ENCODE measurements at places on chromosomes 13 and 19.

GRCh38 chr19:54684527-54684926 is 21.7 kb downstream of the LILRB4 start:
- no peak for DNase-seq

DNA sequence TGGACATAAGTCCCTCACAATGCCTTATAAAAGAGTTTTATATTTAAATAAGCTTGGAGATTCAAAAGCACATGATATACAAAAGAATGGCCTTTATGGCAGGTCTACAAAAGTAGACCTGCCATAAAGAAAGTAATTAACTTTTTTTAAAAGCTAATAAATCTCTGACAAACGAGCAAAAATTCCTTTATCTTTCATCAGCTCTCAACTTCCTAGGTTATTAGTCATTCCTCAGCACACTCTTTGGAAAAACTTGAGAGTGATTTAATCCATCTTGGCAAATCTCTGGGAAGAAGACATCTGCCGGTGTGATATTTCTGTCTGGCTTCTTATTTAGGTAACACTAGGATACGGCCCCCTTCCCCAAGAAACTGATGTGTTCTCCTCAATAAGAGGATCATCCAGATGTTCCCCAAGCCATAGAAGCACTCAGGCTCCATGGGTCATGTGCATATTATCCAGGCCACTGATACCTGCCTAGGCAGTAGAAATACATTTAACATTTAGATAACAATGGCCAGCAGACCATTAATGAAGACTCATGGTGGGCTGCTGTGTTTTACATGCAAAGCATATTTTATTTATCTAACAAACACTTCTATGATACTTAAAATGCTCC is 372.7 kb downstream of the LIG4 start:
- DNase-seq = no peak

DNA sequence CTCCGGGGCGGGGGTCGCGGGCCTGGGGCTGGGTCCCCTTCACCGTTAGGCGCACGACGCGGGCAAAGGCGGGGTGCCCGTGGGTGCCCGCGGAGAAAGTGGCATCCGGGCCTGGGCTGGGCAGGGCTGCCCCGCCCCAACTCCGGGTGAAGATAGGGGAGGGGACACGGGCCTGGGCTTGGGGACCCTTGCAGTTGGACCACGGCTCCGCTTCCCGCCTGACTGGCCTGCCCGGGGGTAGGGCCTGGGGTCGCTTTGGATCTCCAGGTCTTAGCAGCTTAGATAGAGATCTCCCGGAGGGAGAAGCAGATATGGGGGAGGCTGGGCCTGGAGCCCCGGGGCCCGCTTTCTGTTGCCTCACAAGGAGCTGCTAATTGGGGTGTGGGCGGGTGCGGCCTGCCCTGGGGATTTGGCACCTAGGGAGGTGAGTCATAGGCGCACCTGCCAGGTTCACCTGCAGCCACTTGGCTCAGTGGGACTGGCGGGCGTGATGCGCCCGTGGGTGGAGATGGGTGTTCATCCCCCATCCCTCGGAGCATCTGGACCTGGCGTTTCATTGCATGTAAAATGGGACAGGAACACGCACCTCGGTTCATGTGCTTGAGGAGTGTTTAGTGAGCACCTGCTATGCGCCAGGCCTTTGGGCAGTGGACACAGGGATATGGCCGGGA is 585 bp downstream of the MAP1S start:
- no peak for DNase-seq

DNA sequence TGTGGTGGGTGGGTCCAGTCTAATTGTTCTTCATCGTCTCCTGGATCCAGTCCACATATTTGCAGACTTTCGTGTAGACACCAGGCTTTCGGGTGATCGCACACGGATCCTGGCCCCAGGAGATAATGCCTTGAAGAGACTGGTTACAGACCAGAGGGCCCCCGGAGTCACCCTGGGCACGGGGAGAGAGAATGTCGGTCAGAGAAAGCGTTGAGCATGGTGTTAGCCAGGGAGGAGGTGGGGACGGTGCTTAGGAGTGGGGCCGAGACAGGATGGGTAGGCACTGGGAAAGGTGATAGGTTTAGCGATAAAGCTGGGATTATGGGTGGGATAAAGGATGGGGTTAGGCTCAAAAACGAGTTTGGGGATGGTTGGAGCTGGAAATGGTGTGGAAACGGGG is 3.0 kb upstream of the KLK10 start:
- no peak for DNase-seq

- no peak for DNase-seq
Measured at GRCh38 chr13:106786006-106786563, 218.1 kb upstream of the ARGLU1 start.

DNA sequence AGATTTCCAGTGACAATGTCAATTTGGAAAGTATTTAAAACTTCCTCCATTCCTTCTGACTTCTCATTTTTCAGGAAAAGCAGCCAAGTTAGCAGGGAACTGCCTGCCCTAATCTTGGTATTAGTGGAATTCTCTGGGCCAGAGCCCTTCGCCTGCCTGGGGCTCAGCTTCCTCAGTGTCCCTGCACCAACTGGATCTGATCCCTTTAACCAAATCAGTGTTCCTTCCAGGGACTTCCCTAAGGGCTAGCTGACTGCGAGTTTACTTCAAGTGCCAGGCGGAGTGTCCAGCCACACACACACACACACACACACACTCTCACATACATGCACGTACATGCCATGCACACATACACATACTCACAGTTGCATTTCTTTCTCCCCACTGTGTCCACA is 20.0 kb downstream of the RAB20 start:
- DNase-seq = no peak

DNA sequence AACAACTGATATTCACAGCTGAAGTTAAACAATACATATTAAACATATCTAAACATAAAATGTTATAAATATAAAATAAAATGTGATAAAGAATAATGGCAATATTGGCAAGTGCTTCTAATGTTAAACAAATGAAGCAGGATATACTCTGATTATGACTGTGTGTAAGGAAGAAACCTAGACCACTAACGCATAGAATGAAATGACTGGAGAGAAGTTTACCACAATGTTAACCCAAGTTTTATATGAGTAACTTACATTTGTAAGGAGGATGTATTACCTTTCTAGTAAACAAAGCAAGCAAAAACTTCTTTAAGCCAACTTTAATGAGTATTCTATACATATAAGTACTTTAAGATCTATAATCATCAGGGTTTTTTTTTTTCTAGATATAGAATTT is 43.0 kb downstream of the RB1 start:
- DNase-seq = no peak

DNA sequence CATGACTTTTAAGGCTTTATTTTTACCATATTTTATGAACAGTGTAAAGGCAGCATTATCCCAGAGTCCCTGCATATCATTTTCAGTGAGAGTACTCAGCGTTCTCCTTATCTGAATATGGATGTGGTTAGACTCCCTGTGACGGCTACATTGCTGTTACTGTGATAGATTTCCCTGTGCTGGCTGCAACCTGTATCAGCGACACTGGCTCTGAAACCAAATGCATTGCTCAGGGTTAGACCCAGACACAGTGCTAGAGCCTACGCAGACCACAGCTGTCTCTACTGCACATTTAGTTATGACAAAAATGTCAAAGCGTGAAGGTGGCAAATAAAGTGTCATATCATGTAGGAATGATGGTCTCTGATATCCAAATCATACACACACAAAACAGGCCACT is 138.0 kb downstream of the ENOX1 start:
- DNase-seq = no peak

DNA sequence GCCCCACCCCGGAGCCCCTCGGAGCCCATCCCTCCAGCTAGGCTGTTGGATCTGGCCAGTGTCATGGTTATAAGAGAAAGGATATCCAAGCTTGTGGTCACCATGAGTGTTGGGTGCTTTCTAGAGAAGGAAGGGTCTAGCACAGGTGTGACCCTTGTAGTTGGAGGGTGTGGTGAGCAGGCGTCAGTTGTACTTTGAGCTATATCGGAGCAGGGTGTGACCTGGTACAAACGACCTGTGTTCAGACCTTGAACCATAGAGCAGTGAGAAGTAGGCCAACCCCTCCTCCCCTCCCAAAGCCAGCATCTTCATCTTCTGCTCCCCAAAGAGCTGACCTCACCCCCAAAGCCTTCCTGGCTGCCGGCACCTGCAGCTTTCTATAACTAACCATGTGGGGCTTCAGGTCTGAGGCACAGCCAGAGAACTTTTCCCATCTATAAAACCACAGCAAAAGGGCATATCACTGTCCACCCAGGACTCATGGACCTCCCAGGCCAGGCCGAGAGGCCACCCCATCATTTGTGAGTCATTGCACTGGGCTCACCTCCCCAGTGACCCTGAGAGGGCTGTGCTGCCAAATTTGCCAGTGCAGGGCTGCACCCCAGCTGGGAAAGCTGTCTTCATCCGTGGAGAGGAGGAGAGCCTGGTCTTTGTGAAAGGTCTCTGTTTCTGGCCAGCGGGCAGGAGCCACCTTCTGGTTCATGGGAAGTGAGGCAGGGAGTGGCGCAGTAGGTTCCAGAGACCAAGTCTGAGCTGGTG is 14.2 kb downstream of the RAB8A start:
- no peak for DNase-seq

DNA sequence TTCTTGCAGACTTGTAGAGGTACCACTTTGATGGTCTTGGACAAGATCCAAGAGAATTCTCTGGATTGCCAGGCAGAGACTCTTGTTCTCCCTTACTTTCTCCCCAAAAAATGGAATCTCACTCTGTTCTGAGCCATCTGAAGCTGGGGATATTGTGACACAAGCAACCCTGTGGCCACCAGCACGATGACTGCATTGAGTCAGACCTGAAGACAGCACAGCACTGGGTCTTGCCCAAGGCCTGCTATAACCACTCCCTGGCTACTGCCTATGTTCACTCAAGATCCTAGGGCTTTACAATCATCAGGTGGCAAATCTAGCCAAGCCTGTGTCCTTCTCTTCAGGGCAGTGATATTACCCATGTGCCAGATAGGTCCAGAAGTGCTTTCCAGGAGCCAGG is 202.5 kb upstream of the SERP2 start:
- no peak for DNase-seq

DNA sequence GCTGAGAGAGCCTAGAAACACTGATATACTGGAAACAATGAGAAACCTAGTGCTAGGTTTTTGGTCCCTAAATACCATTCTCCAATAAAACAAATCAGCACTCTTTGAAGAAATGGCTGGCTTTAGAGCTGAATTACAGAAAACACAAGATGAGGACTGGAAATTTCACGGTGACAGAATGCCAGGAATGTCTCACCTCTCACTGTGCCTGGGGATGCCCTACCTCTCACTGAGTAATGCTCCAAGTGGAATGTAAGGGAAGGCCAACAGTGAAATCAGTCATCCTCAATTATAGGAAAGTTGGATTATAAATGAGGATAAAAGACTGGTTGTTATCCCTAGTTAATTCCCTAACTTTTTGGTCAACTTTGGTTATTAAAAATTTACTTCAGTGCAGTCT is 259.0 kb downstream of the NALCN start:
- DNase-seq = no peak

DNA sequence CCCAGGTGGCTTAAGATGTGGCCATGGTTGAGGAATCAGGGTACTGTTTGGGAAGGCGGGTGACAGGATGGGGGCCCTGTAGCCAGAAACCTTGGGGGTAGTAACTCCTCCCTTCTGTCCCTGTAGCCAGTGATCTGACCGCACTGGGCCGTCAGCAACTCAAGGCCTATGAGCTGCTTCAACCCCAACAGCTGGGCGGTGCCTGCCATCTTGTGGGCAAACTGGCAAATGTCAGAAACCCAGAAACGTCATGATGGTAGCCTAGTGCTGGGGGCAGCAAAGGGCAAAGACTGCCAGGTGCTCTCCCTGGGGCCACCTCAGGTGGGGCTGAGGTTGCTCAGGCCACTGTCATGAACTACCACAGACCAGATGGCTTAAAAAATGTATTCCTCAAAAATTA is 3.5 kb downstream of the COPE start:
- DNase-seq = no peak

DNA sequence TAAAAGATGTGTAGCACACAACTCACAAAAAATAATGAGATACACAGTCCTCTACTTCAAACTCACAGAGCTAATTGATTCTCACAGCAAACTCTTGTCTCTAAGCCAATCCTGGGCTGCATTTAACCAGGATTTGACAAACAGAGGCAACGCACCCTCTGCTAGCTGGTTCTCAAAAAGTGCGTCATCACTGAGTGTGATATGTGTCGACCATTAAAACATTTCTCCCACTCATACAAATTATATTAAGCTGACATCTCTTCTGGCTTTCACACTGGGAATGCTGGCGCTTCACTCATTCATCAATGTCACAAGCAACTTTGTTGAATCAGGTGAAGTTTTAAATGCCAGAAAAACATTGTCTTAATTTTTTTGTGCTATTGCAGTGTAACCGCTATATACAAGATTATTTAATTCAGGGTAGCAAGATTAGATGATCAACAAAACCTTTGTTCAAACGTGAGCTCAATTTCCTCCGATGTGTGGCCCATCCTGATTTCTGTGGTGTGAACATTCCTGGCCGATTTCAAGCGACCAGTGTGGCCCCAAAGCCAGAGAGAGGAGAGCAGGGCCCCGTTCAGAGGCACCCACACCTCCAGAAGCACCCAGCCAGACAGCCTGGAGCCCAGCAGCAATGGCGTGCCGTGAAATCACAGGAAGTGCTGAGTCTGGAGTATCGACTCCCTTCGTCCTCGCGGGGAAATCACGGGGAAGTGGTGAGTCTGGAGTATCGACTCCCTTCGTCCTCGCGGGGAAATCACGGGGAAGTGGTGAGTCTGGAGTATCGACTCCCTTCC is 49.4 kb downstream of the RASA3 start:
- DNase-seq = no peak

DNA sequence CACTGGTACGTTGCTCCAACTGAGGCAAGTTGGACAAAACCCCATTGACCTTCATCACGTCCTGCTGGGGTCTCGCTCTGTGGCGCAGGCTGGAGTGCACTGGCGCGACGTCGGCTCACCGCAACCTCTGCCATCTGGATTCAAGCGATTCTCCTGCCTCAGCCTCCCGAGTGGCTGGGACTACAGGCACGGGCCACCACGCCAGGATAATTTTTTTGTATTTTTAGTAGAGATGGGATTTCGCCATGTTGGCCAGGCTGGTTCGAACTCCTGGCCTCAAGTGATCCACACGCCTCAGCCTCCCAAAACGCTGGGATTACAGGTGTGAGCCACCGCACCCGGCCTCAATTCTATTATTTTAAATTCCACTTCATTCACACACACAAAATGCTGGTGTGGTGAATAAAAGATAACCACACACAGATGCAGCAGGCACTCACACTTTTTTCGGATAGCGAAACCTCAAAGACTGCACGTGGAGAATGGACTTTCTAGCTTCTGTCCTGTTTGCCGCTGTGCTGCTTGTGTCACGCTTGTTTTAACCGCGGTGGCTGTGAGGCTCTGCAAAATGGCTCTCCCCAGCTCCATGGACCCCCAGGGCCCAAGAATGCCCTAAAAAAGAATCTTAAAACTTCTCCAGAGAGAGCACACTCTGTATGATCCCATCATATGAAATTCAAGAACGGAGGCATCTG is 58.4 kb downstream of the COL4A1 start:
- DNase-seq = no peak

- DNase-seq = no peak
Measured at GRCh38 chr19:33430674-33431277, 57.3 kb downstream of the CEBPG start.

All from fibroblast of skin of left biceps (primary cell).